ENCODE measurements at places on chromosomes 16 and 17.

- DNase-seq = no peak
Observed at GRCh38 chr17:50640686-50641351, 6.1 kb downstream of the ABCC3 start.

DNA sequence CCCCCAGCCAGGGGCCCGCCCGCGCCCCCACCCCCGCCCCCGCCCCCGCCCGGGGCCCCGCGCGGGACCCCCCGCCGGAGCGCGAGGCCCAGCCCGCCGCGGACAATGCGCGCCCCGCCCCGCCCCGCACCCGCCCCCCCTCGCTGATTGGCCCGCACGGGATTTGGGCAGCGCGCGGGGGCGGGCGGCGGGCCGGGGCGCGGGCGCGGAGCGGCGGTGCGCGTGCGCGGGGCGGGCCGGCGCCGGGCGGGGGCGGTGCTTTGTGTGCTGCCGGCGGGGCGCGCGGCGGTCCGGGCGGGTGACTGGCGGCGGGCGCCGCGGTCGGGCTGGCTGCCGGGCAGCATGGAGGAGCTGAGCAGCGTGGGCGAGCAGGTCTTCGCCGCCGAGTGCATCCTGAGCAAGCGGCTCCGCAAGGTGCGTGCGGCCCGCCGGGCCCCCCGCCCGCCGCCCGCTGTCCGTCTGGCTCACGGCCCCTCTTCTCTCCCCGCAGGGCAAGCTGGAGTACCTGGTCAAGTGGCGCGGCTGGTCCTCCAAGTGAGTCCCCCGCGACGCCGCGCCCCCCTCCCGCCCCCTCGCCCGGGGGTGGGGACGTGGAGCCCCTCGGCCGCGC lies at the start of gene CBX2:
Gene CBX2 (plus strand): TSS at position 255 of the 610 bp plus-strand sequence. CDS start 88 bp downstream, at position 343.
- peak; percentile 79 for DNase-seq

DNA sequence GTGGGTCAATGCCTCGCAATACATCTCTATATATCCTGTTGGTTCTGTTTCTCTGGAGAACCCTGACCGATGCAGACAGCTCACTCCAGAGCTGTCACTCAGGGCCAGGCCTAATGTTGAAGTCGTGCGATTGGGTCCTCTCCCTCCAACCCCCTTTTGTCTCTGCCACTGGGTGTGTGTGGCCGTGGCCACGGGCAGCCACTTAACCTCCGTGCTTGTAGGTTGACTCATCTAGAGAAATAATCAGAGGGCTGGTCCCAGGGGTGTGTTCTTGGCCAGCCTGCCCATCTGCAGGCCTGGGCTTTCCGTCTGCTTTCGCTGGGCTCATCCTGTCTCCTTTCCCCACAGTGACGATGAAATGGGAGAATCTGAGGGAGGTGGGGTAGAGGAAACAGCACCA lies 7.4 kb downstream of the ADAD2 start:
- DNase-seq = no peak

DNA sequence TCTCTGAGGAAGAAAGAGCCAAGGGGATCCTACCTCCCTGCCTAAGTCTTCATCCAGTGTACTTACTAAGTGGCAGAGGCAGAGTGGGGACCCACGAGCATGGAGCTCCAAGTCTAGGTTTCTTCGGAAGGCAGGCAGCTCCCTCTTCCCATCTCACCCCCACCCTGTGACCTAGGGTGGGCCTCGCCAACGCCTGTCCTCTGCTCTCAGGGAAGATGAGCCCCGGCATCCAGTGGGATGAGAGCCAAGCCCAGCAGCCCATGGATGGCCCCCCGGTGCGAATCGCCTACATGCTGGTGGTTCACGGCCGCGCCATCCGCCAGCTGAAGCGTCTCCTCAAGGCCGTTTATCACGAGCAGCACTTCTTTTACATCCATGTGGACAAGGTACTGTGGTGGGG lies 8.3 kb downstream of the XYLT2 start:
- DNase-seq = no peak

- DNase-seq = peak; percentile 93
Observed at GRCh38 chr16:4802659-4803287, 340 bp upstream of the ROGDI start.

DNA sequence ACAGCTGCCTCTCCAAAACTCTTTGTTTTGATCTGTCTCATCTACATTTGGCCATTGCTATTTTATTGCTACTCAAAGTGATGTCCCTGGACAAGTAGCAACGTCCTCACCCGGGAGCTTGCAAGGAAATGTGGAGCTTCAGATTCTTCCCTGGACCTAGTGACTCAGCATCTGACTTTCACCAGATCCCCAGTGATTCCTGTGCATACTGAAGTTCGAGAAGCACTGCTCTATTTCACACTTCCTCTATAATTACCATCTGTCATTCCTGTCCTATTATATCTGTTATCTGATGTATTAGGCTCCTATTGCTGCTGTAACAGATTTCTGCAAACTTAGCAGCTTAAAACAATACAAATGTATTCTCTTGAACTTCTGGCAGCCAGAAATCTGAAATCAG lies 28.5 kb upstream of the VAT1L start:
- no peak for DNase-seq

DNA sequence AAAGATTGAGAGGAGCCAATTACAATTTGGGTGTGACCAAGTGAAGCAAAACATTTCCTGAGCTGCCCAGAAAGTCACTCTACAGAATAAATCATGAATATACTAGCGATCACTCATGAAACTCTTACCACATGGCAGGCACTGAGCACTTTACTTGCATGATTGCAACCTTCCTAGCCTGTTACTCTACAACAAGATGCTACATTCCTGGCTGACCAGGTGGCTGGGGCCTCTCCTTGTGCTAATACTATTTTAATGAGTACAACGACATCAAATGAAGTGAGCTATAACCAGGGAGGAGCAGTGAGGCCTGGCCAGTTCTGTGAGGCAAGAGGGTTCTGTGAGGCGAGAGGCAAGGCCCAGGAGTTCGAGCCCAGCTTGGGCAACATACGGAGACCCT lies 75.2 kb downstream of the CPPED1 start:
- no peak for DNase-seq

DNA sequence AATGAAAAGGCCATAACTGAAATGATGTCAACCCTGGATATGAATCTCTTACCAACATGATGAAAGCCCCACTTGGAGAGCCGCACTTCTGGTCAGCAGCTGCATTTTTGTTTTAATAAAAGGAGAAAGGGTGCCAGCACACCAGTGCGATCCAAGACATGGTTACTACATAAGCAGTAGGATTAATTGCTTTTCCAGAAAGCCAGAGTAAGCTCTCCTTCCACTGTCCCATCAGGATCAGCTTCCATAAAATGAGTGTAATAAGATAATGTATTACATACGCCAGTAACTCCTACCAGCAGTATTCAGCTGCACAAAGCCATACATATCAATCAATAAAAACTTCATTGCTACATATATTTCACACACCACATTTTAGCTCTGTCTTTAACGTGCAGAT lies 26.3 kb upstream of the NACA2 start:
- DNase-seq = no peak

- DNase-seq = no peak
Observed at GRCh38 chr17:47207143-47208067, 1.7 kb upstream of the MYL4 start.

DNA sequence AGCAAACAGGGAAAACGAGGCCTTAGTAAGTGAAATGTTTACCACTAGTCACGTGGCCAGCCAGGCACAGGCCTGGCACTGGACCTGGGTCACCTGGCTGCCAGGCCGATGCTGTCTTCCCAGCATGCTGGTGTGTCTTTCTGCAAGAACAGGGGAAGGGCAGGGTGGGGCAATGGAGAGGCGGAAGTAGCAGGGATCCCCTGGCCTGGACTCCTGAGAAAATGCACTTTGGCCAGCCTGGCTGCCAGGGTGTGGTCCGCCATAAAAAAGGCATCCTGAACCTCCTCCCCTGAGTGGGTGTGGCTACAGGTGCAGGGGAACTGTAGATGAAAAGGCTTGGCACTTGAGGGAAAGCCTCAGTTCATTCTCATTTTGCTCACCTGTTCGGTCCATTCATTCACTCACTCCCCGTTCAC lies 1.0 kb upstream of the ANKRD40CL start:
- DNase-seq = no peak

- DNase-seq = no peak
Observed at GRCh38 chr17:16464303-16465051, 27.5 kb downstream of the LRRC75A start.

GRCh38 chr17:3903881-3904290 lies 11.0 kb upstream of the CAMKK1 start:
- no peak for DNase-seq

- no peak for DNase-seq
Observed at GRCh38 chr16:84739349-84740124, 39.7 kb downstream of the USP10 start.

DNA sequence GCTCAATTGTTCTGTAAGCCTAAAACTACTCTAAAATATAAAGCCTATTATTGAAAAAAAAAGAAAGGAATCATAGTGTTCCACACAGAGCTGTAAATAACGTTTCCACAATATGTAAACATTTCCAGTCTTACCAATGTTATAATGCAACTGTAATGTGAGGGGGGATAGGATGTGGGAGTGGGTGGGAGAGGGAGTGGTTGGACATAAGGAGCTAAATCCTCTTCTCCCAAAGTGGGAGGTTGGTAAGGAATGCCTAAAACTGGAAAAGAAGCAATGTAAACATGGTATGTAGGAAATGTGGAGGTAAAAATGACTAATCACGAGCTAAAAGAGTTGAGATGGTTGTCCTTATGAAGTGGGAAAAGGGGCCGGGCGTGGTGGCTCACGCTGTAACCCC lies 17.6 kb upstream of the SBK1 start:
- no peak for DNase-seq

DNA sequence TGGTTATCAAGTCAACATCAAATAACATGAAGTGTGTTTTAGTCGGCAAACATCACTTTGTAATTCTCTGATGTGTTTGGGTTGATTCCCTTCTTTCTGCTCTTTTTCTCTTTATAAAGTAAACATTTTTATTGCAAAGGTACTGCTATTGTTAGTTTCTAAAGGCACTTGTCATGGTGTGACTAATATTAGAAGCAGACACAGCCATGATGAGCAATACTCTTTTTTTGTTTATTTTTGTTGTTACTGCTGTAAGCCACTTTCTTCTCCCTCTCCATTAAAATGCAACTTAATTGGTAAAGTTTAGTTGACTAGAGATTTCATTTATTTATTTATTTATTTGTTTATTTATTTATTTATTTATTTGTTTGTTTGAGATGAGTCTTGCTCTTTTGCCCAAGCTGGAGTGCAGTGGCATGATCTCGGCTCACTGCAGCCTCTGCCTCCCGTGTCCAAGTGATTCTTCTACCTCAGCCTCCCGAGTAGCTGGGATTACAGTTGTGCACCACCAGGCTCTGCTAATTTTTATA lies 424.7 kb downstream of the WWOX start:
- DNase-seq = no peak

- no peak for DNase-seq
Observed at GRCh38 chr16:10970065-10970464, 25.7 kb downstream of the CLEC16A start.

GRCh38 chr16:30753596-30753995 lies 5.4 kb downstream of the PHKG2 start:
- no peak for DNase-seq

- no peak for DNase-seq
Observed at GRCh38 chr16:72951916-72952315, 96.0 kb downstream of the ZFHX3 start.

Measured in GM12865 (cell line).